ENCODE measurements at places on chromosomes 5 and 9. TPM values are rescaled to one million over a fixed set of nuclear protein-coding genes. Genes with fewer than 3 reads are reported as not detected.

- H3K27me3 ChIP-seq: peaks cover 37% of the 10 kb centered on the region
- no peaks in the 10 kb centered on the region for H3K4me1 ChIP-seq
- no peak overlapping the region for H3K27ac ChIP-seq
- H3K36me3 ChIP-seq: no peaks in the 10 kb centered on the region
Measured at GRCh38 chr9:98700801-98701200, 7.9 kb downstream of the GABBR2 start.

GRCh38 chr5:148820461-148821395 lies 5.7 kb upstream of the ADRB2 start:
- H3K4me3 ChIP-seq: no peak overlapping the region
- H3K36me3 ChIP-seq: no peaks in the 10 kb centered on the region
- peaks cover 19% of the 10 kb centered on the region for H3K27me3 ChIP-seq

- no peak for DNase-seq
- H3K4me3 ChIP-seq: no peak overlapping the region
- H3K27me3 ChIP-seq: no peaks in the 10 kb centered on the region
- peaks cover 44% of the 10 kb centered on the region for H3K36me3 ChIP-seq
Measured at GRCh38 chr5:77066184-77066583, 20.9 kb downstream of the ZBED3 start.

- no peak overlapping the region for H3K4me3 ChIP-seq
- H3K36me3 ChIP-seq: no peaks in the 10 kb centered on the region
- DNase-seq: no peak
- H3K27me3 ChIP-seq: no peaks in the 10 kb centered on the region
Measured at GRCh38 chr5:158848634-158849033, 251.1 kb downstream of the EBF1 start.

The CNTRL gene
- total RNA-seq: 18.4 TPM

The BRD8 gene
- total RNA-seq: 119 TPM

The SLC36A3 gene
- not detected for total RNA-seq
